T-helper 2 cell (primary cell): ENCODE measurements at places on chromosomes 1 and 21.

- DNase-seq, result no peak
Measured at GRCh38 chr1:3014443-3015268, 6.6 kb upstream of the ACTRT2 start.

GRCh38 chr1:8754247-8754650 lies 63.2 kb downstream of the RERE start:
- no peak for DNase-seq

DNA sequence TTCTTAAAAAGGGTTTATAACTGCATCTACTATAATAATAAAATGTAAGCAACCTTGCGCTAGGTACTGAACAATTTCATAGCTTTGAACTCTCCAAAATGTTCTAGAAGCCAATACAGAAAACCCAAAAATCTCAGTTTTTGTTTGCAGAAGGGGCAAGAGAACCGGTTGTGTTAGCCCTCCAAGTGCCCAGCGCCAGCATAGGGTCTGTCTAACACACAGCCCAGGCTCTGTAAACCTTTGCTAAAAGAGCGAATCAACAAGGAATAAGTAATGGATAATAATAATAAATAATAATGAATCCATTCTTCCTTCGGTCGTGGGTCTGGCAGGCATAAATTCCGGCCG lies 333 bp upstream of the CHAF1B start:
- no peak for DNase-seq

DNA sequence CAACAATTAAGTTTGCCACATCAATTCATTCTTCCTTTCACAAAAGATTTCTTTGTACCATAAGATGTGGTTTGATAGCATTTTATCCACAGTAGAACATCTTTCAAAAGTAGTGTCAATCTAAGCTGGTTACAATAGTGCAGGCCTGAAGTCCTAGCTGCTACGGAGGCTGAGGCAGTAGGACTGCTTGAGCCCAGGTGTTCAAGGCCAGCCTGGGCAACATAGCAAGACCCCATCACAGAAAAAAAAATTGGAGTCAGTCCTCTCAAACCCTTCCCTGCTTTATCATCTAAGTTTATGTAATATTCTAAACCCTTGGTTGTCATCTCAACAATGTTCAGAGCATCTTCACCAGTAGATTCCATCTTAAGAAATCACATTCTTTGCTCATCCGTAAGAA lies 31.7 kb downstream of the DENND1B start:
- DNase-seq, result no peak

- DNase-seq, result no peak
Measured at GRCh38 chr1:82632155-82632554, 831.4 kb downstream of the ADGRL2 start.

- peak; percentile 77 for DNase-seq
Measured at GRCh38 chr1:227999056-227999930, 7.5 kb upstream of the WNT3A start.

DNA sequence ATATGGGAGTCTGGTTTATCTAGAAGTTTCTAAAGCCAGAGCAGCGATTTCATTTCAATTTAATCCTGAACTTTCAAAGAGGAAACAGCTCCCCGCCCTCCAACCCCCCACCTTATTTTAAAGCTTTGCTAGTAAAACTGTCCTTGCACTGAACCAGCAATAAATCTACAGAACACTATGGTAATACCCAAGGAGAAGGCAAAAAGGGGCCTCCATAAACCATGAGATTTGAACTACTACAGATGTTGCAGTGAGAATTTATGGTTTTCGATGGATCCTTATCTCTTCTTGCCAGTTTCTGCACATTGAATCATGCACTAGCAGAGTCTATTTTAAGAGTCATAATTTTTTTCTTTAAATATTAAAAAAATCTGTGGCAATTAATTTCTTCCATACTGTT lies 64.8 kb upstream of the BEND5 start:
- no peak for DNase-seq

DNA sequence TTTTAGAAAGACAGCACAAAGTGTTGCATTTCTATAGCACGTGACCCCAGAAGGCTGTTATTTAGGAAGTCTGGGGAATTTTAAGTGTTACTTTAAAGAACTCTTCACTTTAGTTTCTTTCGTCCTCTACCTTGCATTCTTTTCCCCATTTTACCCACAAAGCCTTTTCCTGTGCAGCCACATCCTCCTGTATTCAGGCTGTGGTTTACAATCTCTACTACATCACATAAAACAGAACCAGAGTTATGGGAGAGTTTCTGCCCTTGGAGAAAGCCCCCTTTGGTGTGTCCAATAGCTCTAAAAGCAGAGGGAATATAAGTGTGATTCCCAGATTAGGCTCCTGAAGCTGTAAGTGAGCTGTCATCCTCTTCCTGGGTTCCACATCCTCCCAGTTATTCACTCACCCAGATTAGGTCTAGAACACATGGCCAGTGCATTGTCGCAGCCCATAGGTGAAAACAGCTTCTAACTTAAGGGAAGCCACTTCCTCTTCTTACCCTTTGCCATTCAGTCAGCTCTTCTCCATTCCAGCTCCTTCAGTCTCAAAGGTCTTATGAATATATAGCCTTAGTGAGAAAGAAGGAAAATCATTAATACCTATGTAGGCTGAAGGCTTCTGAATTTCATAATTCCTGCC lies 171.1 kb downstream of the PIGK start:
- no peak for DNase-seq

- no peak for DNase-seq
Measured at GRCh38 chr1:10242135-10242534, 31.8 kb downstream of the KIF1B start.

GRCh38 chr1:156493742-156494141 lies 6.8 kb downstream of the MEF2D start:
- no peak for DNase-seq

GRCh38 chr1:104056786-104057185 lies 307.1 kb downstream of the AMY1C start:
- no peak for DNase-seq

DNA sequence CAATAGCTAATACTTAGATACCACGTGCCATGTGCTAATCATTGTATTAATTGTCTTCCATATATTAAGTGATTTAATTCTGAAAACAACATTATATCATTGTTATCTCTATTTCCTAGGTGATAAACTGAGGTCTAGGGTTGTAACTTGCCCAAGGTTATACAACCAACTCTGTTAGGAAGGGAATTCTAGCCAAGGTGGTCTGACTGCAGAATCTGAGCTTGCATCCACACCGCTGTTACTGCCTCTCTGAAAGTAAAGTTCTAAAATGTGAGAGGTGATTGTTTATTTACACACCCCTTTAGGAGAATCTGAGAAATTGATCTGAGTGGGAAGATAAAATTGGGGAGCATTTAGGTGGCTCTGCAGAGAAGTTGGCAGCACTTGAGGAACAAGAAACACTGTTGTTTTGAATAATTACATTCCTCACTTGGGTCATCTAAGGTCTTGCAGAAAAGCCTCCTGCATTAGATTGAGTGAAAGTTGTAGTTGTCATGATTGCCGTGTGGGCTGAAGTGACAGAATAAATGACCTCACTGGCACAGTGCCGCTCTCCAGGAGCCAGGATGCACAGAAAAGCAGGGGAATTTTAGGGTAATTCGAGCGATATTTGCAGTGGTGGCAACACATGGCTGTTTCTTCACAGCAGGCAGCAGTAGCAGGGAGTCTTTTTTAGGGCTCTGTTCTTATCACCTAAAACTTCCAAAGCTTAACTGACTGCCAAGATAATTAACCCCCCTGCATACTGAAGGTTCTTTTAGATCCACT lies 121.7 kb downstream of the ADGRL4 start:
- no peak for DNase-seq

DNA sequence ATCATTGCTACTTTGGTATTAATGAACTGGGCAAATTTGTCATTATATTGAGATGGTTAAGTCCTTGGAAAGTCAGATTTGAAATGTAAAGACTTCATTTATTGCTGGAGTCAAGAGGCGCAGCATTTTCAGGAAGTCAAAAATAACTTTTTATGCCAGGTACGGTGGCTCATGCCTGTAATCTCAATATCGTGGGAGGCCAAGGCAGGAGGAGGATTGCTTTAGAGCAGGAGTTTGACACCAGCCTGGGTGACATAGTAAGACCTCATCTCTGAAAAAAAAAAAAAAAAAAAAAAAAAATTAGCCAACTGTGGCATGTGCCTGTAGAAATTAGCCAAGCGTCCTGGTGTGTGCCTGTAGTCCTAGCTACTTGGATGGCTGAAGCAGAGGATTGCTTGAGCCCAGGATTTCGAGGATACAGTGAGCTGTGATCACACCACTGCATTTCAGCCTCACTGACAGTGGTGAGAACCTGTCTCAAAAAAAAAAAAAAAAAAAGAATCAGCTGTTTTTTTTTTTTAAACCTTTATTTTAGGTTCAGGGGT lies 5.5 kb downstream of the HIPK1 start:
- DNase-seq, result no peak

- no peak for DNase-seq
Measured at GRCh38 chr1:169995993-169996392, 78.5 kb downstream of the KIFAP3 start.

DNA sequence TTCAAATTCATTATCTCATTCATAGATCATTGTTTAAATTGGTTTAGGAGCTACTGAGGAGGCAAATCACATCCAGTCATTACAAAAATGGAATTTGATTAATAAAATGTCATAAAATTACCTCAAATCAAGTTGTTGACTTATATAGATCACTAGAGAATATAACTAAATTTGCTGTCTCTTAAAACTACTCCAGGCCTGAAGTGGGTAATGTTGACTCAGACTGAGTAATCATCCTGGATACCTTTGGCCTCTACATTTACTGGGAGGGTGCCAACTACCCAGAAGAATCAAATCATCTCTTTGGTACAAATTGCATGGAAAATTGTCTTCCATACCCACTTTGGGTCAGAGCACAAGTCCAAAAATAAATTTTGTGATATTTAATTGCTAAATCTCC lies 191.2 kb upstream of the GREM2 start:
- DNase-seq, result no peak

DNA sequence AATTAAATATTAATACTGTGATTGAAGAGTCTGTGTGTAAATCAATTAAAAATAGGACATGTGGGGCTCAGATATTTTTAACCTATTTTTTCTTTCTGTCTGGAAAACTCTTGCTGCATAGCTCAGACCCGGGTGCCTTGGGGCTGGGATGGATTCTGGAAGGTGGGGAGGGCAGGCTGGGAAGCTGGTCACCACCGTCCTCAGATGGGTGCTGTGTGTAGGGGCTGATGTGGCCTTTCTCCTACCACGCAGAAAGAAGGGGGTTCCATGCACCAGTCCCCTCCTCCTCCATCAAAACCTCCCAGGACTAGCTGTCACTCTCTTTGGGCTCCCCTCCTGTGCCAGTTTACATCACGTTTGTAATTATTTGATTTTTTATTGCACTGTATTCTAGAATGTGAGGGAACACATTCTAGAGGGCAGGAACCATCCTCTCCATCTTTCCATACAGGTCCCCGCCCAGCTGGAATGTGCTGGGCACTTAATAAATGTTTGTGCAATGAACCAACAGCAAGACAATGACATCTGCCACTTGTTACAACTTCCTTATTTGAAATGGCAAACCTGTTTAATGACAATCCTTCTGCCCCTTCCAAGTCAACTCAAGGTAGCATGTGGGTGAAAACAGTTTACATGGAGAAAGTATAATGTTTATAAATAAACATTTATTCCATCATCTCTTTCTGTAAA lies 104.3 kb downstream of the EDEM3 start:
- no peak for DNase-seq

DNA sequence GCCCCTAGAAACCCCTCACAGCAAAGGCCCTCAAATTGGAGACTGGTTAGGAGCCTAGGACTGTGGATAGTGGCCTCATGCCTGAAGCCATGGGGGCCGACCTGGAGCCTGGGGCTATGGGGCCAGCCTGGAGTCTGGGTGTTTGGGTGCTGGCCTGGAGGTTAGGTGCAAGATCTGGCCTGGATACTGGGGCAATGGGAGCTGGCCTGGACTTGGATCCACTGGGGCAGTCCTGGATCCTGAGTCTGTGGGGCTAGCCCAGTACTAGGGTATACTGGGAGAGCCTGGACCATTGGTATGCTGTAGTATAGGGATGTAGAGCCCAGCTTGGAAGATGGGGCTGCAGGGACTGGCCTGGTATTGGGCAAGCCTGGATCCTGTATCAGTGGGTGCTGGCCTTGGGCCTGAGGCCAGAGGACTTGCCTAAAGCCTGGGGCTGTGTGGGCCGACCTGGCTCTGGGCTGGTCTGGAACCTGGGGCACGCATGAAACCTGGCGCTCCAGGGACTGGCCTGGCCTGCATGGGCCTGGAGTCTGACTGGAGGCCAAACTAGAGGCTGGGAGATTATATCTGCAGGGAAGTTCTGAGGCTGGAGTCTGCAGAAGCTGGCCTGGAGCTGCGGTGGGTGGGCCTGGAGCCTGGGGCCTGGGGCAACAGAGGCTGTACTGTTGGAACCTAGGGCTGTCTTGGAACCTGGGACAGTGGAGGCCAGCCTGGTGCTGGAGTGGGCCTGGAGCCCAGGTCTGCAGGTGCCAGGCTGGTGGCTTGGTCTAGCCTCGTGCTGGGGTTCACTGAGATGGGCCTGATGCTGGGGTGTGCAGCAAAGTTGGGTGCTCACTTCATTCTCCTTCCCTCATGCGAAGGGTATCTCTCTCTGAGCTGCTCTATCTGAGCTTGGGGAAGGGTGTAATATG lies 12.6 kb upstream of the DENND1B start:
- no peak for DNase-seq

- DNase-seq, result no peak
Measured at GRCh38 chr21:44889625-44890337, 16.3 kb upstream of the PTTG1IP start.

- no peak for DNase-seq
Measured at GRCh38 chr1:155223047-155223446, 14.6 kb downstream of the MTX1 start.

- DNase-seq, result no peak
Measured at GRCh38 chr1:111987502-111987901, 2.0 kb downstream of the KCND3 start.
